ENCODE measurements at places on chromosomes 11 and 22.

DNA sequence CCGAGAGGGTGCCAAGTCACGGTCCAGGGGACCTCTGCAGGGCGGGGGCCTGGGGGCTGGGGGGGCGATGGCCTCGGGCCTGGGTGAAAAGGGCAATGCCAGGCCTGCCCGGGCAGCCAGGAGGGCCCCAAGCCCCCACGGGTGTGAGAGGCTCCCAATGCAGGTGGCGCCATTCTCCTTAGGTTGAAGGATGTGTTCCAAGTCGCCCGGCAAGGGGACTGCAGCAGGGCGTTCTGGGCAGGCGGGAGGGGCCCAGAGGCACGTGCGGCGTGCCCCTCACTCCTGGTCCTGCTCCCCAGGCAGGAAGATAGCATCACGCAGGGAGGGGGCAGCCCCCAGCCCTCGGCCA is 730 bp upstream of the TNNI2 start:
- DNase-seq, result no peak

- DNase-seq, result no peak
These were observed 32.3 kb downstream of the MIAT start for GRCh38 chr22:26689513-26690301.

DNA sequence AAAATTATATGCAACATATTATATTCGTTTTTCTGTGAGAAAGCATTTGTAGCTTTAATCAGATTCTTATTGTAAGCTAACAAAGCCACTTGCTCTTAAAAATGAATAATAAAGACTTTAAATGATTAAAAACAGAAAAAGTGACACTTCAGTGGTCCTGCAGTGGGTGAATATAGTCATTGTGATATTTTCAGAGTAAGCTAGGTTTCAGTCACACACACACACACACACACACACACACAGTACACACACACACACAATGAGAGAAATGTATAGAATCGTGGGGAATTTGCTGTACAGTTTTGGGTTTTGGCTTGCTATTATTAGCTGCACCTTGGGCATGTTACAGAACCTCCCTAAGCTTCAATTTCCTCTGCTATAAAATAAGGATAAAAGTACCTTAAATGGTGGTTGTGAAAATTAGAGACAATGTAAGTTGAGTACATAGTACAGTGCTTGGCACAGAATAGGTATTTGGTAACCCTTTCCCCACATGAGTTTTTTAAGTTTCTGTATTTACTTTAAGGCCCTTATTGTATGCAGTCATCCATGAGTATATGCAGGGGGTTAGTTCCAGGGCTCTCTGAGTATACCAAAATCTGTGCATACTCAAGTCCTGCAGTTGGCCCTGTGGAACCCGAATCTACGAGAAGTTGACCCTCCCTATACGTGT is 39.8 kb downstream of the CSTPP1 start:
- no peak for DNase-seq

GRCh38 chr11:68854273-68854958 is 12.7 kb upstream of the CPT1A start:
- no peak for DNase-seq

- no peak for DNase-seq
These were observed 808.0 kb downstream of the DLG2 start for GRCh38 chr11:84819128-84819527.

- DNase-seq, result no peak
These were observed 33.4 kb upstream of the PTPRJ start for GRCh38 chr11:47946682-47947559.

DNA sequence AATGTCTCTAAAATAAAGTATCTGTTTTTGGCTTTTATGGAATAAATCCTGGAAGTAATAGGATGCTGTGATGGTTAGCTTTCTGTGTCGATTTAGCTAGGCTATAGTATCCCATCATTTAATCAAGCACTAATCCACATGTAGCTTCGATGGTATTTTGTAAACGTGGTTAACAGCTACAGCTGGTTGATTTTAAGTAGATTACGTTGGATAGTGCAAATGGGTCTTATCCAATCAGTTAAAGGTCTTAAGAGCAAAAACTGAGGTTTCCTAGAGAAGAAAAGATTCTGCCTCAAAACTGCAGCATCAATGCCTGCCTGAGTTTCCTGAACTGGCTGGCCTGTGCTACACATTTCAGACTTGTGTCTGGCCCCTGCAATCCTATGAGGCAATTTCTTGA is 314.2 kb upstream of the SORL1-AS1 start:
- no peak for DNase-seq

- DNase-seq, result no peak
These were observed 5.1 kb downstream of the PPP2R5B start for GRCh38 chr11:64929625-64930024.

- no peak for DNase-seq
These were observed 16.2 kb downstream of the ARHGEF12 start for GRCh38 chr11:120352405-120352804.

DNA sequence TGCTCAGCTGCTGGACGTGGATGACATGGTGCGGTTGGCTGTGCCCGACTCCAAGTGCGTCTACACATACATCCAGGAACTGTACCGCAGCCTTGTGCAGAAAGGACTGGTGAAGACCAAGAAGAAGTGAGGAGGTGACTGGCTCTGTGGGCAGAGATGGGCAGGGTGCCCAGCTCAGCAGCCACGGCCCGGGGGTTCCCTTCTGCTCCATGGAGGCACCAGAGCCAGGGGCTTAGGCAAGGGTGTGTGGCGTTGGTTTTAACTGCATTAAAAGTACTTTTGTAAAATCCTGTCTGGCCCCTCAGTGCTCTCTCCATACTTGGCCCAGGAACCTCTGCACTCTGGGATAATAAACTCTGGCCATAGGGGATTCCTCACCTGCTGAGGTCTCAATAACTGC is 12.6 kb downstream of the SMTNL1 start:
- DNase-seq, result no peak

GRCh38 chr11:61392981-61393595 is 701 bp downstream of the TMEM216 start:
- DNase-seq, result no peak

DNA sequence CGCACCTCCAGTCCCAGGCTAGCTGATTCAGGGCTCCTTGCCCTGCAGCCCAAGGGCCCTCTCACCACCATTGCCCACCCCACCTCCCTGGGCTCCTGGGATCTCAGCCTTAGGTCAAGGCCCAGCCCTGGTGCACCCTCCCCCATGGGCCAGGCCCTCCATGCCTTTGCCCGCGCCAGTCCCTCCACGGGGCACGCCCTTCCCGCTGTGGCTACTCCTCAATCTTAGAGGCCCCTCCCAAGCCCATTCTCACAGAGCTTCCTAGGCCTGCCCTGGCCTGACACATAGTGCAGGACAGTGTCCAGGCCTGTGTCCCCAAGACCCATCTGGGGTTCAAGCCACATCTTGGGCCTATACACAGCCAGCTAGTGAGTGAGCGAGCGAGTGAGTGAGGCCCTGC is 6.9 kb downstream of the GP1BB start:
- no peak for DNase-seq

- DNase-seq, result no peak
These were observed 33.3 kb downstream of the KIAA1671 start for GRCh38 chr22:24985826-24986214.

DNA sequence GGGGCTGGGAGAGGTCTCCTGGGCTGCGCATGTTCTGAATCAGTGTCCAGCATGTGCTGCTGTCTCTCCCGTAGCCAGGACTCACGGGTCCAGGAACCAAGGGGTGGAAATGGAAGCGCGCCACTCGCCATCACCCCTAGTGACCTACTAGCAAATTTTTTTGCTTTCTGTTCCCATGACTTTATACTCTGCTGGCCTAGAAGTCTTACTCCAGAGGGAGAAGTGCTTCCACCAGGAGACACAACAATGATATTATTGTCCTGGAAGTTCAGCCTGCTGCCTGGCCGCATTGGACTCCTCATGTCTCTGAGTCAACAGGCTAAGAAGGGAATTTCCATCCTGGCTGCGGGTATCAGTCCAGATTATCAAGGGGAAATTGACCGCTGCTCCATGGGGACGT is 729.7 kb downstream of the BRD1 start:
- no peak for DNase-seq

DNA sequence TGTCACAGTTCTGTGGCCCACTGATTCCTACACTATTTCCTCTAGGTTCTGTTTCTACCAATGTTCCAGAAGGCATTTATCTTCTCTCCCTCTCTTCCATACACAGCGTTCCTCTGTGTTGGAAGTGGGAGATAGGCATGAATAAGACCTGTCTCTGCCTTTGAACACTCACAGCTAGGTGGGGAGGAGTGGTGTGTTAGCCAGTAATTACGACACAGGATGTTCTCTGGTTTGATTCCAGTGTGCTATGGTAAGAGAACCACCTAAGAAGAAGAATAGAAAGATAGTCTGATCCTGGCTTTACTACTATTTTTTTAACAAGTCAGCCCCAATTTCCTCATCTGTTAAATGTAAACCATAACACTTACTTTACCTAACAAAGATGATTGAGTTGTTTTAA is 200.2 kb upstream of the MTMR2 start:
- no peak for DNase-seq

DNA sequence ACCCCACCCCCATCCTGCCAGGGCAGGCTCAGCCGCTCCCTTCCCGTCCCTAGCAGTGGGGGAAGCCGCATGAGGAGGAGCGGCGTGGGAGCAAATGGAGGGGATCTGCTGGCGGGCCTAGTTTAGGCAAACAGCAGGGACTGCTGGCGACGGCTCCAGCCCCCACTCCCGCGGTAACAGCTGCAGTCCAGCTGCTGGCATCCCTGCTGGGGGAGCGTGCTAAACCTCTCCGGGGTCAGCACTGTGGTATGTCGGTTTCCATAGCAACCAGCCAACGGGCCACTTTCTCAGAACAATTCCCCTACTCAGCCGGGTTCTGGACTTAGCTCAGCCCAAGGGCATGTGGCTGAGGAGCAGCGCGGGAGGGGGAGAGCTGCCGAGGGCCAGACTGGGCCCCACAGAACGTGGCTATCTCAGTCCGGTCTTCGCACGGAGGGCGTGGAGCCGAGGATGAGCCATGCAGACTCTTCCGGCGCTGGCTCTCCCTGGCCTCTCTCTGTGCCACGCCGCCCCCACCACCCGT is 98.8 kb downstream of the PKNOX2 start:
- no peak for DNase-seq

GRCh38 chr22:45689211-45689610 is 17.6 kb downstream of the ATXN10 start:
- no peak for DNase-seq

DNA sequence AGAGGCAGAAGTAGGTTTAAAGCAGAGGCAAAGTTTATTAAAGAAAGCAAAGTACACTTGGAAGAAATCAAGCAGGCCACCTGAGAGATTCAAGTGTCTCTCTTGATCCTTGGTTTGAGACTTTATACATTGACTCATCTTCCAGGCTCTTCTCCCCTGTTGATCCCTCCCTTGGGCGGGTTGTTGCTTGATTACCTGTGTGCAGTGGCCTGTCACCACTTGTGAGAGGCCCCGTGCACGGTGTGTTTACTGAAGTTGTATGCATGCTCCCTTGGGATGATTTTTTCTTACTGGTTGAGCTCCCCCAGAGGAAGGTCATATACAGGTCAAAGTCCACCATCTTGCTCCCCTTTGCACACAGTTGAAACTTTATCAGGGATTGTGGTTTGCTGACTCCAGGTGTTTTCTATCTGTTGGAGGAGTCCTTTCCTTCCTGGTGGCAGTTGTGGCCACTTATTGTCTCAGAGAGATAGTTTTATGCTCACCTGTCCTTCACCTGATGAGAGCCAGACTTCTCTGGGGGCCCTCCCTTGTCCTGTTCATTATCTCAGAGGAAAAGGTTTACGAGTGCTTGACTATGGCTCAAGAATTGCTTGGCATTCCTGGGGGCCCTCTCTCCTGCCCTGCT is 16.3 kb upstream of the RBMXL2 start:
- no peak for DNase-seq

DNA sequence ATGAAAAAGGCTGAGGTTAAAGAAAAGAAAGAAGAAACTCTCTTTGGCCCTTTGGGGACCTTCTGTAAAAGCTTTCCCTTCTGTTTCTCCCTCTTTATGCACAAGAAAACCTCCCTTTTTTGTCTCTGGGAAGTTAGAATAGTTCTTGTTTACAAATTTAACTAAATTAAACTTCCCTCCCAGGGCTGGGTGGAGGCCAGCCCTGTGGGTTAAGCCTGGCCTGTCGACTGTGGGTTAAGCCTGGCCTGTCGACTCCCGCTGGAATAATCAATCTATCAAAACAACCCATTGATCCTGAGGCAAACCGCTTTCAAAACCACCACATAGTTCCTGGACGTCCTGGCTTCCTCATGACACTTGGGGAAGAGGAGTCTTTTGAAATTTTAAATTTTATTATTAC is 1.2 kb upstream of the DRG1 start:
- no peak for DNase-seq

- DNase-seq, result no peak
These were observed 62.8 kb upstream of the PRDM11 start for GRCh38 chr11:45083544-45084087.

- no peak for DNase-seq
These were observed 871 bp upstream of the SIDT2 start for GRCh38 chr11:117177534-117178209.

GRCh38 chr11:80596291-80596810 is 1155.5 kb upstream of the TENM4 start:
- DNase-seq, result no peak

- DNase-seq, result no peak
These were observed 1.3 kb downstream of the SCARF2 start for GRCh38 chr22:20436307-20436767.

GRCh38 chr11:111086058-111086457 is 159.5 kb upstream of the POU2AF2 start:
- DNase-seq, result no peak

DNA sequence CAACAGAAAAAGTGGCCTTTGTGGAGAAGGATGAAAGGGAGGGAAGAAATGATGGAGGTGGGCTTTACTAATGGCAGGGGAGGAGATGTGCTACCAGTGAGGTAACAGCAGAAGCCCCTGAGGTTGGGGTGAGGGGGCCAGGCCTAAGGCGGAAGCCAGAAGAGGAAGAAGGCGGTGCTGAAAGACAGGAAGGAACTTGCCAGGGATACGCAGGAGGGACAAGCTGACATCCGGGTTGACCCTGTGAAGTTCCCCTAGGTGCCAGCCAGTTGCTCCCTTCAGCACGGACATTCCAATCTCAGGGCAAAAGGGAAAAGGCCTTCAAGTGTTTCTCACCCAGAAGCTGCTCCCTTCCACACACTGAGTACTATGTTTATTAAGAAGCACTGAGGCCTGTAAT is 2.3 kb upstream of the TIRAP start:
- no peak for DNase-seq

DNA sequence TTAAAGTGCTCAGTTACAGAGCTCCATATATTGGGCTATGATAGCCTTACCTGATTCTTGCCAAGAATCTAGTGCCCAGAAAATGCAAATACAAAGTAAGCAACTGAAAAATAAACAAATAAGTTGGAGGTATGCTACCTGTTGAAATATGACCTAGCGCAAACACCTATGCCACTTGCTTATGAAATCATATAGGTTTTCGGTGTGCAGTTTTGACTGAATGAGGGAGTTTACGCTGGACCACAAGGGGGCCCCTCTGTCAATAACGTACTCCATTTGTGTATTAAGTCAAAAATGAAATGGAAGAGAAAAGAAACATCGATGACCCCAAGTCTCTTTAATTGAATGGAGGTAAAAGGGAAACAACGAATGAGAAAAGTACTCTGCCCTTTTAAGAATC is 84.9 kb upstream of the TRIM77 start:
- no peak for DNase-seq

DNA sequence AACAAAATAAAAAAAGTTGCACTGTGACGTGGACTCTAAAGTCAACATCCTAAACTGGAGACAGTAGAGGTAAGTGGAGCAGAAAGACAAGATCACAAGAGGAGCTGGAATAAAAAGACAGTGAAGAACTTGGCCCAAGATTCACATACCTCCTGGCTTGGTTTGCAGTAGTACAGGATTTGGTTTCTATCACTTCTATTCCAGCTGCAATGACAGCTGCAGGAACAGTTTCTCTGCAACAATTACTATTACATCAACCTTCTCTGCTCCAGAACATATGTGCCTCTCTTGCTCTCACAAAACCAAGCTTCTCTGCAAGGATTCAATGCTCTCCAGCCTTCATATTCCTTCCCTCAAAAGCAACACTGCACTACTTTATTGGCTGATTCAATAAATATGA is 7.8 kb upstream of the KDM2A start:
- no peak for DNase-seq

Measured in NCI-H1048 (cell line).